NCI-H2029 (cell line): ENCODE measurements at places on chromosomes 16 and 17.
A peak's percentile ranks its signal among the peaks of the same experiment; 100 is the strongest.

GRCh38 chr17:30113213-30113612 lies 3.4 kb upstream of the NSRP1 start:
- DNase-seq, result peak; percentile 49

DNA sequence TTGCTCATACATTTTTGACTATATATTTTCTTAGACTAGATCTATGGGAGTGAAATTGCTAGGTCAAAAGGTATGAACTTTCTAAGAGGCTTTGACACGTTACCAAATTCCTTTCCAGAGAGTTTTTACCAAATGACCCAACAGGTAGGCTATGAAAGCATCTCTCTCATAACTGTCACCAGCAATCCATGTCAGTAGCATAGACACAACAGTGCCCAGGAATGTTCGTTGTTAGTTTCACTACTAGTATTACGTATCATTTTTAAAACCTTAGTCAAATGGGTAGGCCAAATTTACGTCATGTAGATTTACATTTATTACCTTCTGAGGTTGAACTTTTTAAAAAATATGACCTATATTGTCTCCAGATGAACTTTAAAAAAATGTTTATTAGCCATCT lies 66.8 kb downstream of the MARCHF10 start:
- no peak for DNase-seq

- no peak for DNase-seq
Measured at GRCh38 chr17:39927929-39928857, 661 bp downstream of the LRRC3C start.

GRCh38 chr17:15663176-15663575 lies 20.9 kb downstream of the TRIM16 start:
- no peak for DNase-seq
